Activated CD4-positive, alpha-beta T cell treated with anti-CD3 and anti-CD28 coated beads for 1 hour (primary cell): ENCODE measurements at places on chromosomes 13 and 19.

- DNase-seq: no peak
These were observed 129.6 kb downstream of the OLFM4 start for GRCh38 chr13:53158201-53158600.

GRCh38 chr13:27643334-27644132 lies 21.8 kb downstream of the POLR1D start:
- DNase-seq: no peak

- DNase-seq: no peak
These were observed 9.0 kb downstream of the CAPN12 start for GRCh38 chr19:38735257-38735686.

DNA sequence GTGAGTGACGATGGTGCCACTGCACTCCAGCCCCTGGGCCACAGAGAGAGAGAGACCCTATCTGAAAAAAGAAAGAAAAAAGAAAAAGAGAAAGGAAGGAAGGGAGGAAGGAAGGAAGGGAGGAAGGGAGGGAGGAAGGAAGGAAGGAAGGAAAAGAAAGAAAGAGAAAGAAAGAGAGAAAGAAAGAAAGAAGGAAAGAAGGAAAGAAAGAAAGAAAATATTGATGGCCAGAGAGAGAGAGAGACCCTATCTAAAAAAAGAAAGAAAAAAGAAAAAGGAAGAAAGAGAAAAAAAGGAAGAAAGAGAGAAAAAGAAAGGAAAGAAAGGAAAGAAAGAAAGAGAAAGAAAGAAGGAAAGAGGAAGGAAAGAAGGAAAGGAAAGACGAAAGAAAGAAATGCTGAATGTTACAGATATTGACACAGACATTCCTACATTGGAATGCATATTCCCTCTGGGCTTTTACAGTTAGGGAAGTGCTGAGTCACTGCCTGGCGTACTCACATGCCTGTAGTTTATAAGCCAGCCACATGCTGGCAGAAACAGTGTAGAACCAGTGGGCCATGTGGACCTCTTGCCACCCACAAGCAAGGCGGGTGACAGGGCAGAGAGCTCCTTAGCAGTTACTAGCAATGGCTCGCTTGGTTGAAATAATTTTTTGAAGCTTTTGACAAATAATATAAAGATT lies 34.6 kb upstream of the SLC46A3 start:
- DNase-seq: no peak

DNA sequence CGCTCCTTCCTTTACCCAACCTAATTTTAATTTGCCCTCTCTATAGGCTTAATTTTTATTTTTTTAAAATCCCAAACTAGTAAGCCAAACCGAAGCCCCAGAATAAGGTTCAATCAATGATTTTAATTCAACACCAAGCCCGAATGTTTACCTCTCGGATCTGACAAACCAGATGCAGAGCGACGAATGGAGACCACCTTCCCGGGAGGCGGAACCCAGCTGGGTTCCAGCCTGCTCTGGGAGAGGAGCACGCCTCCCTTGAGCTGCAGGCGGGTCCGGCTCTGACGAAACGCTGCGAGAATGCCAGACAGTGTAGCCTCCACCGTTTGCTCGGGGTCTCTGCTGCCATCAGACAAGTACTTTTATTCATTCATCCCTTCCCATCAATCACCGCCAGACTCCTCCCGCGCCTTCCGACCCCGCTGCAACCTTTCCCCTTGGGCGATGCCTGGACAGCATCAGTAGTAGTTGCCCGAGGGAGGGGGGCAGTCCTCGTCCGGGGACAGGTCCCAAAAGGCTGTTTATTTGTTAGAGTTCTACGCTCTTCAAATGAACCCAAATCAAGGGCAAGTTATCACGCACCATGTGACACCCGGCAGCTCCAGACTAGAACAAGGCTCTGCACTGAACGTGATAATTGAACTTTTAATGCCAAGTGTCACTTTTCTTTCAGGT lies 752 bp upstream of the EDNRB start:
- DNase-seq: no peak

DNA sequence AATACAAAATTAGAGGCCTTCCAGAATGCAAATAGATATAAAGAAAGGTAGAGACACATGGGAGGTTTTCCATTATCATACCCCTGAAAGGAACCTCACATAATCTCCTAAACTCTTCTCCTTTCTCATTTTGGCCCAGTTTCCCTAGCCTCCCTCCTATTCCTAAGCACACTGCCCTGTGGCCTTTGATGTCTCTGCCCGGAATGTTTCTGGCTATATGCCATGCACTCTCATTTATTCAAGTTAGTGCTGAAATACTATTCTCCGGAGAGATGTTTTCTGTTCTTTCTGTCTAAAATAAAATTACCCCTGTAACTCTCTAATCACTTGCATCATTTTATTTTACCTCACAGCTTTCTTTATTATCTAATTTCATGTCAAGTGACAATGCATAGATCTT lies 1287.7 kb downstream of the SLITRK5 start:
- DNase-seq: no peak

GRCh38 chr19:12603714-12604113 lies 6.9 kb downstream of the ZNF490 start:
- DNase-seq: no peak

GRCh38 chr19:19900139-19900728 lies 512 bp upstream of the ZNF93 start:
- DNase-seq: no peak

DNA sequence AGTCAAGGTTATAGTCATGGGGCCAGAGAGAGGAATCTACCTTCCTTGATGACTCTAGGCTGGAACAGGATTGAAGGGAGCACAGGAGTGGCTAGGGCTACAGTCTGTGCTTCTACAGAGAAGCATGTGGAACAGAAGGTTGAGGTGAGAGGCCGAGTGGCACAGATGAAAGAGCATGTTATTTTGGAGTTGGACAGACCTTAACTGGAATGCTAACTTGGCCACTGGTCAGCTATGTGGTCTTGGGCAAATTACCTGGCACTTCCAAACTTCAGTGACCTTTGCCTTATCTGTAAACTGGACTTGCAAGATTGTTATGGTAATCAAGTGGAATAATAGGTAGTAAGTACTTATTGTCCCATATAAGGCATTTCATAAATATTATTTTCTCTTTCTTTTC lies 252.7 kb downstream of the KCNRG start:
- DNase-seq: no peak

GRCh38 chr13:36696410-36697010 lies 22.7 kb downstream of the SERTM1 start:
- DNase-seq: no peak

DNA sequence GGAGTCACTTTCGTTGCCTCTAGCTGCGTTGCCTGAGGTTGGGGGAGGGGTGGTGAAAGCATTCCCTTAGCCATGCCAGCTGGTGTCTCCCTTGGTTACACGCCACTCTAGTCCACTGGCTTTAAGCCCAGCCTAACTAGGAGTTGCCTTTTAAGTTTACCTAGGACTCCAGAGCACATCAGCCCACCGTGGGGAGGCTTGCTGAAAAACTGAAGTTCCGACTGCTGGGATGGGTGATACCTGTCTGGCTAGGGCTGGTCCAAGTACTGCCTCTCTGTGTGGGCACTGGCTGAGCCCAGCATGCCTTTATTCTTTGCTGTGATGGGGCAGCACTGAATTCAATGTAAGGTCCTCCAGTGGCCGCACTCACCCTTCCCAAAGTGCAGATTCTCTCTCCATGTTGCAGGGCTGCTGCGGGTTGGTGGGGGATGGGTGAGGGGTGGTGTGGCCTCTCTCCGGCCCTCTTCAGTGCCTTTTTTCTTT lies 11.8 kb upstream of the CEACAM1 start:
- no peak for DNase-seq

GRCh38 chr19:46880431-46880830 lies 19.6 kb downstream of the ARHGAP35 start:
- no peak for DNase-seq

GRCh38 chr19:53912653-53913052 lies 3.6 kb downstream of the CACNG7 start:
- DNase-seq: no peak

- DNase-seq: no peak
These were observed 514 bp downstream of the PCID2 start for GRCh38 chr13:113207890-113208420.

GRCh38 chr19:35468637-35469036 lies 20.6 kb downstream of the FFAR2 start:
- peak; percentile 48 for DNase-seq

DNA sequence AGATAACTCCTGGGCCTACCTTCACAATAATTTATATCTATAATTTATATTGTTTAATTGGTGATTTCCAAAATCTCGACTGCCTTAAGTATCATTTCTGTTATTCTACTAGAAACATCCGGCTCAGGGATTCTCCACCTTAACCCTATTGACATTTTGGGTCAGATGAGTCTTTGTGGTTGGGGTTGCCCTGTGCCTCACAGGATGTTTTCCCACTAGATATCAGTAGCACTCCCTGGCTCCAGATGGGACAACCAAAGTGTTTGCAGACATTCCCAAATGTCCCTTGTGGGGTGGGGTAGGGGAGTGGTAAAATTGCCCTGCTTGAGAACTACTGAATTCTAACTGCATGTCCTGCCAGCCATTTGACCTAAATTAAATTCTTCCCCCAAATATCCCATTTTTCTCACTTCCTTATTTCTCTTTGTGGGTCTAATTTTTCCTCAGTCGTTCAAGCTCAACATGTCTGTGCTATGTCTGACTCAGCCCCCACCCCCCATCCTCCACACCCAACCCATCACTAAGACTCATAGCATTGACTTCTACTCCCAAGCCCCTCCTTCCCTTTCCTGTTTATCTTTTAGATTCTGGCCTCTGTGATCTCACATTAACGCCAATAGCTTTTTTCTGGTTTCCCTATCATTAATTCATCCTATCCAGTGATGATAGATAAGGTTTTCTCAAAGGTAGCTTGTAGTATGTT lies 545.1 kb downstream of the EFNB2 start:
- DNase-seq: no peak

GRCh38 chr13:79477968-79478367 lies 3.0 kb upstream of the NDFIP2 start:
- no peak for DNase-seq
